Astrocyte (in vitro differentiated cells and primary cell): ENCODE measurements at places on chromosomes 2 and 18. TPM values are rescaled to one million over a fixed set of nuclear protein-coding genes. Genes with fewer than 3 reads are reported as not detected.

DNA sequence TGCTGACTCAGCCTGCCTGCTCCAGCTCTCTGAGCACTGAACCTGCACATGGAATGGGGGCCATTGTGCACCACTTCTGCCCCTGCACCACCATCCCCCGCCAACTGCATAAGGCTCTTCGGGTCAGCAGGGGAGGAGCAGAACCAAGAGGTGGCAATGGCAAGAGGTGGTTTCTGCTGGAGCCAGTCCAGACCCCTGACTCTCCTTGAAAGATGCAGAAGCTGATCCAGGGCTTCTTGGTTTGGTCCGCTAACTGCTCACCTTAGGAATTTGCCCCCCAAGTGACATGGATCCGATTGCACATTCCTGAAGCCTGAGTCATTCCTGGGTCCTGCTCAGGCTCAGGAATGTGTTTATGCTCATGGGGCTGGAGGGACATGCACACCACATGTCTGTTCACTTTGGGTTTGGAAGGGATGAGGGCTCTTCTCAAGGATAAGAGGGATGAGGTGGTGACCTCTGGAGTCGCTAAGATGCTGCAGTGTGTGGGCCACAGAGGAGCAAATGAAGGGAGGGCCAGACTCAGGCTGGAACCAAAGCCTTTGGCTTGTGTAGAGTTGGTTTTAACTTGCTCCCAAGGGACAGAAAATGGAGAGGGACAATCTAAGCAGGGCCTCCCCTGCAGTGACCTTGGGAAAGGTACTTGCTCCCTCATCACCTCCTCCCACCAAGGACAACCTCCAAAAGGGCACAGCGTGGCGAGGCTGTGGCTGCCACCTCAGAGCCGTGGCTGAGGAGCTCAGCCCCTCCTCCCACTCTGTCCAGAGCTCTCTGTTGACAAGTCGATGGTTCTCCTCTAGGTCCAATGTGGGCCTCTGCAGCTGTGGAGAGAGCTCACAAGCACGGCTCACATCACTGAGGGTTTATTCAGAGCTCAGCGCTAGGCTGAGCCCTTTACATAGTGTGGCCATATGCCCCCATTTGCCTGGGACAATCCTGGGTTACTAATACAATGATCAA lies 66.2 kb downstream of the HS1BP3 start:
- DNase-seq, result peak; percentile 99

- DNase-seq, result no peak
These were observed 92.1 kb downstream of the SH3BP4 start for GRCh38 chr2:235043762-235044500.

GRCh38 chr2:3246928-3247714 lies 130.5 kb downstream of the EIPR1 start:
- DNase-seq, result no peak

The SERPINB3 gene
- not detected in 2 replicates for total RNA-seq
